ENCODE measurements at places on chromosomes 3 and 15.

DNA sequence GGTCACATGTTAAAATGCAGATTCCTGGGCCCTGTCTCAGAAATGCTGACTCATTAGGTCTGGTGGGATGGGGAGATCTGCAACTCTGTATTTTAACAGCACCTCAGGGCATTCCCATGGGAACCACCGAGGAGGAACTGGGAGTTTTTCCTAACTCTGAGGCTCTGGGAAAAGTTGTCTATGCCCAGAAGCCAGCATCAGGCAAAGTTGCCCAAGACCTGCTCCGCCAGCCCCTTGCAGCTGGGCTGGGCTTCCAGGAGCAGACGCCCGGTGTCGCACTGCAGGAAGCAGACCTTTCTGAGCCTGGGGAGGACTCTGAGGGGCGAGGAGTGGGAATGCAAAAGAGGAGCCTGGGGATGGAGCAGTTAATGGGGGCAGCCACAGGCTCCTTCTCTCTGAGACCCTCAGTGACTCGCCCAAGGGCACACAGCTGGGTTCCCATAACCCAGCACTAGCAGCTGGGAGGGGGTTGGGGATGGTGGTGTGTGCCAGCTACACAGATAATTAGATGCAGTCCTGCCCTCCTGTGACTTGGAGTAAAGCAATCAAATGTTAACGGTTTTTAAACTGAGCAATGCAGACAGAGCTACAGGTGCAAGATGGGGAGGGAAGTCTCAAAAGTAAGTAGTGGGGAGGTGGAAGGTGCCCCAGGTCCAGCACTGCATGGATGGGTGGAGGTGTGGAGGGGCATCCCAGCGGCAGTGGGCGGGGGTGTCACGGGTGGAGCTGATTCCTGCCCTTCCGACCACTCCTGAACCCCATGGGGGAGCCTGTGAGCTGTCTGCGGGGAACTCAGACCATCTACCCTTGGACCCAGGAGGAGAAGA is 100.4 kb downstream of the LSM3 start:
- no peaks in the 10 kb centered on the region for H3K27me3 ChIP-seq
- DNase-seq = no peak
- H3K27ac ChIP-seq = no peak overlapping the region
- no peaks in the 10 kb centered on the region for H3K36me3 ChIP-seq

GRCh38 chr15:41817327-41817726 is 10.6 kb upstream of the JMJD7 start:
- H3K4me1 ChIP-seq = no peaks in the 10 kb centered on the region
- no peaks in the 10 kb centered on the region for H3K36me3 ChIP-seq
- H3K27me3 ChIP-seq = no peaks in the 10 kb centered on the region
- no peak overlapping the region for H3K27ac ChIP-seq

GRCh38 chr3:142947352-142947751 is 16.1 kb downstream of the PAQR9 start:
- H3K36me3 ChIP-seq = no peaks in the 10 kb centered on the region
- no peak overlapping the region for H3K4me3 ChIP-seq
- H3K27ac ChIP-seq = no peak overlapping the region

DNA sequence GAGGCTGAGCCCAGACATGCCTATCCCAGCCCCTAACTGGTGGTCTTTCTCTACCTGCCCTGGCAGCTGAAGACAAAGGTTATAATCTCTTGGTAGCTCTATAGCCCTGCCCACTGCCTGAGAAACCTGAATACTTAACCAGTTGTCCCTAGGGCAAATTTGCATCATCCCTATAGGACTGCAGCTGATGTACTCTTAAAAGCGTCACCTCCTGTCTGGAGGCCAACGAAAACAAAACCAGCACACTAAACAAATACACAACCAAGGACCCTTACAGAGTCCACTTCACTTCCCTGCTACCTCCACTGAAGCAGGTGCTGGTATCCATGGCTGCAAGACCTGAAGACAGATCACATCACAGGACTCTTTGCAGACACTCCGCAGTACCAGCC is 98.0 kb downstream of the KCNAB1 start:
- H3K4me3 ChIP-seq = no peak overlapping the region
- no peak overlapping the region for H3K27ac ChIP-seq
- H3K4me1 ChIP-seq = no peaks in the 10 kb centered on the region
- no peaks in the 10 kb centered on the region for H3K27me3 ChIP-seq
- no peak for DNase-seq

DNA sequence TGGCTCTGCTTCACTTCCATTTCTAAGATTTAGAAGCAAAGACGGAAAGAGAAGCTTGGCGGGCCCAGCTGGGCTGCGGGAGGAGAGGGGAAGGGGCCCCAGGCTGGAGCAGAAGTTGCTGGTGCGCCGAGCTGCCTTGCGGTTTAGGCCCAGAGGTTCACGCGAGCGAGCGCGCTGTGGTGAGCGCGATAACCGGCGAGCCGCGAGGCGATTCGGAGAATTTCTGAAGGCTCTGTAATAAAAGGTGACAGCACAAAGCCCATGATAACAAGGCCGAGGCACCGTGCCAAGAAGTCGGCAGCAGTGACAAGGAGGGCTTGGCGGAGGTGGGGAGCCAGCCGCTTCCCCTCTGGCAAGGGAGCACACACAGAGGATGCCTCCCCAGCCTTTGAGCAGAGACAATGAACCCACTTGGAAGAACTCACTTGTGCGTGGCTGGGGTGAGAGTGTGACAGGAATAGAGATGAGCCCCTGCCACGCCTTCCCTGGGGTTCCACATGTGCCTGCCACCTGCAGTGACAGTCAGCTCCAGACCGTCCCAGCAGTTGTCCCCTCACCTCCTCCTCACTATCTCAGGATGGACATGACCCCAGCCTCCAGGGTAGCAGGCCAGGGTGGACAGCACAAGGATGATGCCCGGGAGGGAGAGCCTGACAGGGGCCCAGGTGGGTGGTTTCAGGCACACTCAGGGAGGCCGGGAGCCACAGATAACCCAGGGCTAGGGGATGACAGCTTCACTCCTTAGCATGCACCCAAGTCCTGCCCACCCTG is 315.2 kb downstream of the UACA start:
- no peaks in the 10 kb centered on the region for H3K27me3 ChIP-seq
- no peaks in the 10 kb centered on the region for H3K4me1 ChIP-seq
- no peak for DNase-seq
- H3K36me3 ChIP-seq = no peaks in the 10 kb centered on the region
- no peak overlapping the region for H3K4me3 ChIP-seq

DNA sequence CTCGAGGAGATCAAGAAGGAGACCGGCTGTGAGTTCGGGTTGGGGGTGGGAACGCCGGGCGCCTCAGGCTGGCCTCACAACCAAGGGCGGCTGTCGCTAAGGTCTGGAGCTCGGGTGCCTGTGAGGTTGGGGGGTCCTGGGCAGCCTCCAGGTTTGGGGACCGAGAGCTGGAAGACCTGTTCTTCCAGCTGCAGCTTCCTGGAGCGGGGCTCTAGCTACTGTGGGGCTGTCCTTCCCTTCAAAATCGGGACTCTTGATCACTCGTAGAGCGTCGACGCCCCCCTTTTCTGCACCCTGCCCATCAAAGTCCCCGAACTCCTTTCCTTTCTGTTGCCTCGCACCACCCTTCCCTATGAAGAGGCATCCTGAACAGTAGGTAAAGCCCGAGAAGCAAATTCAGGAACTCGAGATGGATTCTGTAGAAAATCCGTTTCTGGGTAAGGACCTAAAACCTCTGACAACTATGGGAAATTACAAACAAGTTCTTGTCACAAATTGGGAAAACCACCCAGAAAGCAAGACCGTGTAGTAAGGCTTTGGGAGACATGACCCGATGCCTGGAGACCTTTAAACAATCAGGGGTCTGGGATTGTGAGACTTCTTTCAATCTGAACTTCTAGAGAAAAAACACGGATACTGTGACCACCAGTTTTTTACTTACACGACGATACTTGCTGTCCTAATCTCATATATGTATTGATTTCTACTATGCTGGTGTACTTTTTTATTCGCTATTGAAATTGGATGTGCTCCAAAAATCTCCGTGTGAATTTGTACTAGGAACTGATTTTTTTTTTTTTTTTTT is 556 bp downstream of the CHP1 start:
- H3K27me3 ChIP-seq = no peaks in the 10 kb centered on the region
- DNase-seq = no peak
- H3K27ac ChIP-seq = peak overlapping the region; percentile 83
- H3K4me1 ChIP-seq = peaks cover 12% of the 10 kb centered on the region
- H3K36me3 ChIP-seq = no peaks in the 10 kb centered on the region

- no peak overlapping the region for H3K27ac ChIP-seq
- no peaks in the 10 kb centered on the region for H3K4me1 ChIP-seq
- no peak for DNase-seq
- no peak overlapping the region for H3K4me3 ChIP-seq
These were observed 80.1 kb upstream of the PLSCR5 start for GRCh38 chr3:146685050-146685814.

DNA sequence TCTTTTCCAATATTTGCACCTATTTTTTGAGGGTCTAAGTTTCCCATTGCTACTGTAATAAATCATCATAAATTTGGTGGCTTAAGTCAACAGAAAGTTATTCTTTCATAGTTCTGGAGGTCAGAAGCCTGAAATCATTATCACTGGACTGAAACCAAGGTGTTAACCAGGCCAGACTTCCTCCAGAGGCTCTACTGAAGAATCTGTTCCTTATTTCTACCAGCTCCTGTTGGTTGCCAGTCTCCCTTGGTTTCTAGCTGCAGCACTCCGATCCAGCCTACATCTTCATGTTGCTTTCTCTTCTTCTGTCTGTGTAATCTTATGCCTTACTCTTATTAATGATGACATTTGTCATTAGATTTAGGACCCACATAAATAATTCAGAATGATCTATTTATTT is 22.0 kb upstream of the ARPP21 start:
- no peaks in the 10 kb centered on the region for H3K27me3 ChIP-seq
- no peaks in the 10 kb centered on the region for H3K4me1 ChIP-seq
- no peaks in the 10 kb centered on the region for H3K36me3 ChIP-seq

GRCh38 chr3:55826731-55827496 is 339.8 kb upstream of the WNT5A start:
- H3K27ac ChIP-seq = no peak overlapping the region
- no peak for DNase-seq

- no peak for DNase-seq
- H3K4me3 ChIP-seq = no peak overlapping the region
- H3K27me3 ChIP-seq = no peaks in the 10 kb centered on the region
- no peak overlapping the region for H3K27ac ChIP-seq
These were observed 93.9 kb upstream of the SLCO3A1 start for GRCh38 chr15:91759560-91759959.

DNA sequence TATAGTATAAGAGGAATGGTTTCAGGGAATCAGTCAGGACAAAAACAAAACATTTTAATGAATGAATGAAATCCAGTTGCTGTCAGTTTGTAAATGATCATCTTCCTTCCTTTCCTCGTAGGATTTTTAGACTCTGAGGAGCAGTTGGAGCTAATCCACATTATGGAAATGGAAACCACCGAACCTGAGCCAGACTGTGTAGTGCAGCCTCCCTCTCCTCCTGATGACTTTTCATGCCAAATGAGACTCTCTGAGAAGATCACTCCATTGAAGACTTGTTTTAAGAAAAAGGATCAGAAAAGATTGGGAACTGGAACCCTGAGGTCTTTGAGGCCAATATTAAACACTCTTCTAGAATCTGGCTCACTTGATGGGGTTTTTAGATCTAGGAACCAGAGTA is 3.1 kb downstream of the TIPARP start:
- H3K36me3 ChIP-seq = no peaks in the 10 kb centered on the region
- H3K27me3 ChIP-seq = no peaks in the 10 kb centered on the region
- DNase-seq = no peak
- no peak overlapping the region for H3K27ac ChIP-seq
- peaks cover 16% of the 10 kb centered on the region for H3K4me1 ChIP-seq
- H3K4me3 ChIP-seq = peak overlapping the region; percentile 98

DNA sequence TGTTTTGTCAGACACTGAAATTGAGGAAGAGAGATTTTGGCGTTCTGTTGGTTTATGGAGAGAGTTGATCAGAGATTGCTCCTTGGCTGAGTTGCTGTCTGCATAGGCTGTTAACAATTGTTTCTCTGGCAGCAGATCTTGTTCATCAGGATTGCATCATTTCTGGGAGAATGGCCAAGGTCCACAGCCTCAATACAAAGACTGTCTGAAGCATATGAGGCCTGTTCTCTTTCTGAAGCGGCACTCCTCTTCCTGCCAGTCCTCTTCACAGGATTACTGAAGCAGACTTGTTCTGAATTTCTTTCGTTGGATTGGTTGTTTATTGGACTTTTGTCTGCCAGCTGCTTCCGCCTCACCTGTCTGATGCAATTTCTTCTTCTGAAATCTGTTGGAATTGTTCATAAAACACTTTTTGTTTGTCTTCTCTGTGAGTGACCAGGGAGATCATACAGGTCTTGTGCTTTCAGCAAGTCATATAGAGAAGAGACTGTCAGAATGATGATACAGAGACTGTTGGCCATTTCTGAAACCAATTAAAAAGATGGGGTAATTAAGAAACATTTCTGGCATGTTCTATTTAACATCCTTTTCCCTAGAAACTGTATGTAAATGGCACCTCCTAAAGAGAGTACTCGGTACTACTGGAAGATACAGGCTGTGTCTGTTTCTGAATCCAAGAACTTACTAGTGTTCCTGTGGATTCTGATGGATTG is 25.5 kb downstream of the SETD5 start:
- DNase-seq = peak; percentile 94
- no peak overlapping the region for H3K4me3 ChIP-seq
- peaks cover 33% of the 10 kb centered on the region for H3K4me1 ChIP-seq

DNA sequence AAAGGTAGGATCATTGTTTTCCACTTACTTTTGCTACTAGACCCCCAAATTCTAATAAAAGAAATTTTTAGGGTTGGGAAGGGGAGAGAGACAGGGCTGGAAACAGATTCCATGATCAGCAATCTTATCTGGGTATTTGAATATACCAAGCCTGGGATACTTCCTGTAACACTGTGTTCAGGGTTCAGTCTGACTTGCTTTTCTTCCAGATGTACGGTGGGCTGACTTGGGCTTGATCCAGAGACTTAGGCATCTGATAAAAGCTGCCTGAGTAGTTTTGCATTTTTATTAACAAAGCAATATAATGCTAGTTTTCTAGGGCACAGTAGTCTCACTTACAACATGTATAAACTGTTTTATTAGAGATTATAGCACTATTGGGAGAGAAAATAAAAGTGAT is 49.2 kb downstream of the KCNMB2 start:
- no peaks in the 10 kb centered on the region for H3K36me3 ChIP-seq
- no peak overlapping the region for H3K4me3 ChIP-seq
- no peaks in the 10 kb centered on the region for H3K4me1 ChIP-seq
- H3K27me3 ChIP-seq = peaks cover 3% of the 10 kb centered on the region
- DNase-seq = no peak

- no peaks in the 10 kb centered on the region for H3K36me3 ChIP-seq
- no peaks in the 10 kb centered on the region for H3K4me1 ChIP-seq
- DNase-seq = peak; percentile 75
- H3K27me3 ChIP-seq = no peaks in the 10 kb centered on the region
- no peak overlapping the region for H3K27ac ChIP-seq
These were observed 110.7 kb upstream of the CNTN4 start for GRCh38 chr3:1987980-1988379.

DNA sequence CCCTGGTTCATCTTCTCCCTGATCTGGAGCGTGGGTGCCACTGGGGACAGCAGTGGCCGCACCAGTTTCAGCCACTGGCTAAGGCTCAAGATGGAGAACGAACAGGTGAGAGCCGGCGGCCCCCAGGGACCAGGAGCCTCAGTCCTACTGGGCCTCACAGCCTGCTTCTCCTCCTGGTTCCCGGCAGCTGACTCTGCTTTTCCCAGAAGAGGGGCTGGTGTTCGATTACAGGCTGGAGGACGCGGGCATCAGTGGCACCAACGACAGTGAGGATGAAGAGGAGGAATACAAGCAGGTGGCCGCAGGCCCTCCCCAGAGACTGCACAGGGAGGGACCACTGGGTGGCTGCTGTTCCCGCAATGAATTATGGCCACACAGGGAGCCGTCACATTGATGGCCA is 54.4 kb downstream of the DNAH1 start:
- H3K27ac ChIP-seq = no peak overlapping the region
- no peak overlapping the region for H3K4me3 ChIP-seq
- no peaks in the 10 kb centered on the region for H3K27me3 ChIP-seq
- DNase-seq = no peak
- no peaks in the 10 kb centered on the region for H3K36me3 ChIP-seq
